Mammary epithelial cell (primary cell): ENCODE measurements at places on chromosomes 2 and 18.

- no peak for DNase-seq
These were observed 19.9 kb upstream of the INHBB start for GRCh38 chr2:120326066-120326465.

- DNase-seq: no peak
These were observed 53.7 kb upstream of the MGAT5 start for GRCh38 chr2:134200036-134200618.

- DNase-seq: no peak
These were observed 15.2 kb upstream of the SCLY start for GRCh38 chr2:238045575-238045974.

- no peak for DNase-seq
These were observed 7.4 kb upstream of the EXOC6B start for GRCh38 chr2:72833084-72833714.

DNA sequence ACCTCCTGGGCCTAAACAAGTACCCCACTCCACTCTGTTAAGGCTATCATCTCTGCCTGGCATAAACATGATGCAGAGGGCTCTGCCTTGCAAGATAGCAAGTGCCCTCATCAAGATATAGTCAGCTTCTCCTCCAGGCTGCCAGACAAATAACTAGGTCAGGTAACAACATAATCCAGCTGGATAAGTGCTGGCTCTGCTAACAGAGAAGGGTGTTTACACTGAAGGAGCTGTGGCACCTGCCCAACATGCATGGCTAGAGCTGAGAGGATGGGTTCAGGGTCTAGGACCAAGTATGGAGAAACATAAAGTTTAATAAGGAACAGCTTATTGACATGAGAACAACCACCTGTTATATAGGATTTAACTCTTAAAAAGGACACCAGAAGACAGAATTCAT, 42.8 kb downstream of the DLGAP1 start:
- DNase-seq: no peak

DNA sequence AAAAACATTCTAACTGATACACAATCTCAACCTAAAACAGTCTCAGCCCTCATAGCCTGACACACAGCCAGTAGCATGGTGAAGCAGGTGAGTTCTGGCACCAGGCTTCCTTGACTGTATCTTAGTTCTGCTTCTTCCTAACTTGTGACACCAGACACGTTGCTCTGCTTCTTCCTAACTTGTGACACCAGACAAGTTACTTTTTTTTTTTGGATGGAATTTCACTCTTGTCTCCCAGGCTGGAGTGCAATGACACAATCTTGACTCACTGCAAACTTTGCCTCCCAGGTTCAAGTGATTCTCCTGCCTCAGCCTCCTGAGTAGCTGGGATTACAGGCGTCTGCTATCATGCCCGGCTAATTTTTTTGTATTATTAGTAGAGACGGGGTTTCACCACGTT, 6.7 kb upstream of the ATG16L1 start:
- peak; percentile 66 for DNase-seq

GRCh38 chr18:55354795-55355194, 233.2 kb downstream of the TCF4 start:
- no peak for DNase-seq

DNA sequence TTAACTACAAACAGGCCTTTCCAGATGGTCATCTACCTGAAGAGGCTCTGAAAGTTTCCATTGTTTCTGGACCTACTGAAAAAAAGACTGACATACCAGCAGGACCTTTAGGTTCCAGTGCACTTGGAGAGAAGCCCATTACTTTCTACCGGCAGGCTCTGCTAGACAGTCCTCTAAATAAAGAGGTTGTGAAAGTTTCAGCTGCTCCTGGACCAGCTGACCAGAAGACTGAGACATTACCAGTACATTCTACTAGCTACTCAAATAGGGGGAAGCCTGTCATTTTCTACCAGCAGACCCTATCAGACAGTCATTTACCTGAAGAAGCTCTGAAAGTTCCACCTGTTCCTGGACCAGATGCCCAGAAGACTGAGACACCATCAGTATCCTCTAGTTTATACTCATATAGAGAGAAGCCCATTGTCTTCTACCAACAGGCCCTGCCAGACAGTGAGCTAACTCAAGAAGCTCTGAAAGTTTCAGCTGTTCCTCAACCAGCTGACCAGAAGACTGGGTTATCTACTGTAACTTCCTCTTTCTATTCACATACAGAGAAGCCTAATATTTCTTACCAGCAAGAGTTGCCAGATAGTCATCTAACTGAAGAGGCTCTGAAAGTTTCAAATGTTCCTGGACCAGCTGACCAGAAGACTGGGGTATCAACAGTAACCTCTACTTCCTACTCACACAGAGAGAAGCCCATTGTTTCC, 65.8 kb downstream of the ALMS1 start:
- DNase-seq: no peak

GRCh38 chr18:8626414-8627106, 17.3 kb downstream of the RAB12 start:
- DNase-seq: no peak

DNA sequence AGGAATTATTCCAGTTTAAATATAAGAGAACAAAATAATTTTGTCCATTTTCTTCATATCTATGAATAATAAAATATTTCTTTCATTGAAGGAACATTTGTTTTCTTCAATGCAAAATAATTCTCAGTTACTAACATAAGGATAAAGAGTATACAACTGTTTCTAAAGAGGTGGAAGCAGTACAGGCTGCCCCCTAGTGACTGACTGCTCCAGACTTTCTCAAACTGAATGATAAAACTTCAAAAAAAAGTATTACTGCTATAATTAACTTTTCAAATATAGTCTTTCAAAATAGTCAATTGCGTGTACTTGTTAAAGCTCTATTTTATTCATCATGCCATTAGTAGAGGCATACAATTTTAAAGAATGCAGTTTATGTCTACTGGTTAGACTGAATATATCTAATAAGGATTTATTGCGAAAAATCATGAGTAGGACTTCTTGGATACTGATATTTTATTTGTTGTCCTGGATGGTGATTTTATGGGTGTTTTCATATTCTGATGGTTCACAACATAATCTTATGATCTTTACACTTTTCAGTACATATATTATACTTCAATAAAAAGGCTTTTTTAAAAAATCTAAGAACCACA, 100.1 kb downstream of the WDPCP start:
- peak; percentile 6 for DNase-seq

DNA sequence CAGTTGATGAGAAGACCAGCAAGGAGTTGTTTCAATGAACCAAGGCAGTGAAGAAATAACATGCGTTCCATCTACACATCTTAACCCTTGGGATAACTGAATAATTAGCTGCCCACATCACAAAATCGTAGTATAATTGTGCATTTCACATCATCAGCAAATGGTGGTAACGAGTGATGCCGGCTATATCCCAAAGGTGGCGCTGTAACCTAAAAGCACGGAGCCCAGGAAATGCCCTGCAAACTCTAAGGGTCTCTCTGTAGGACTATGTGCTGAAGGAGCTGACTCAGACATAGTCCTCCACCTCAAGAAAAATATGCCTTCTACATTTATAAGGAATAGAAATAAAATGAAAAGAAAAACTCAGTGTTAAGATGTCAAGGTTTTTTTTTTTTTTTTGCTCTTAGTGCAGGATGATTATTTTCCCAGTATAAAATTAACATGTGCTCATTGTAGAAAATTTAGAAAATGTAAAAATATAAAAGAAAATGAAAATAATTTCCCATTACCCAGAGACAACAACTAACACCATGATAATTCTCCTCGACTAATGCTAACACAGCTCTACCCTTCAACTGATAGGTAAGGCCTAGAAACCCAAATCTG, 23.1 kb upstream of the DSG3 start:
- DNase-seq: peak; percentile 31

DNA sequence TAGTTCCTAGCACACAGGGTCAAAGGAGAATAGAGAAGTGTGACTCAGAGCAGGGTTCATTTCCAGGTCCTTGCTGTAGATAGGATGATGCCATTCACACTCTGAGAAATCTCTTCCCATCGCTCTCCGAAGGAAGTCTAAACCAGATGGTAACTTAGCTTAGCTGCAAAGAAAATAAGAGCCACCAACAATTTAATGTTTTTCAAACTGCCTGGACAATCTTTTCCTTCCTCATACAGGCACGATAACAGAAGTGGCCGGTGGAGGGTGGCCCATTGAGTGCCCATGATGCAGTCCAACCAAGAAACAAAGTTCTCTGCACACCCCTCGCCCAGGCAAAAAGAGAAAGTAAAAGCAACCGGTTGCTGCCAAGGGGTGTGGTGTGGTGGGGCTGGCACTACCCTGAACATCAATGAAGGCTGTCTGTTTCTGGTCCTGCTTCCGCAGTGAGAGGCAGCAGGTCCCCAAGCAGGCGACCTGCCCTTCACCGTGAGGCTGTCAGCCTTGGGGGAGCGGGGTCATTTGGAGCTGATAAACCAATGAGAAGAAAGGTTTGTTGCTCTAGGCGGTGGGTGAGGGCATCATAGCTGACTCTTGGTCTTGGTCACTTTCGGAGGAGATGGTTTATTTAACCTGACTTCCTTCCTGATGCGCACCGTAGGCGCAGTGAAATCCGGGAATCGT, 105.6 kb upstream of the CD302 start:
- DNase-seq: no peak

DNA sequence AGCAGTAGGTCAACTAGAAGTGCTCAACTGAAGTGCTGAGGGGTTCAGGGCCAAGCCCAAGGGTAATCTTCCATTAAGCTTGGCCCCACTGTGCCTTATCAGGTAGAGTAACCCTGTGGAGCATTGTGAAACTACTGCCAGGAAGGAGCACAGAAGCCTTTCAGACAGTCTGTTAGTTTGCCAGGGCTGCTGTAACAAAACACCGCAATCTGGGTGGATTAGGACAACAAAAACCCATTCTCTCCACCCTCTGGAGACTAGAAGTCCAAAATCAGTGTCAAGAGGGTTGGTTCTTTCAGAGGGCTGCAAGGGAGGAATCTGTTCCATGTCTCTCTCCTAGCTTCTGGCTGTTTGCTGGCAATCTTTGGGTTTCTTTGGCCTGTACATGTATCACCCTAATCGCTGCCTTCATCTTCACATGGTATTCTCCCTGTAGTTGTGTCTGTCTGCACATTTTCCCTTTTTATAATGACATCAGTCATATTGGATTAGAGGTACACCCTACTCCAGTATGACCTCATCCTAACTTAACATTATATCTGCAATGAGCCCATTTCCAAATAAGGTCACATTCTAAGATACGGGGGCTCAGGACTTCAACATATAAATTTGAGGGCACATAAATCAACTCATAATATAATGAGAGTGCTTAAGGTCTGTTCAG, 21.2 kb downstream of the VIT start:
- no peak for DNase-seq

GRCh38 chr2:239236808-239237205, 164.0 kb downstream of the HDAC4 start:
- DNase-seq: no peak

- no peak for DNase-seq
These were observed 123.6 kb upstream of the CDCA7 start for GRCh38 chr2:173231042-173231441.

GRCh38 chr18:37552286-37552685, 13.3 kb downstream of the CELF4 start:
- no peak for DNase-seq

DNA sequence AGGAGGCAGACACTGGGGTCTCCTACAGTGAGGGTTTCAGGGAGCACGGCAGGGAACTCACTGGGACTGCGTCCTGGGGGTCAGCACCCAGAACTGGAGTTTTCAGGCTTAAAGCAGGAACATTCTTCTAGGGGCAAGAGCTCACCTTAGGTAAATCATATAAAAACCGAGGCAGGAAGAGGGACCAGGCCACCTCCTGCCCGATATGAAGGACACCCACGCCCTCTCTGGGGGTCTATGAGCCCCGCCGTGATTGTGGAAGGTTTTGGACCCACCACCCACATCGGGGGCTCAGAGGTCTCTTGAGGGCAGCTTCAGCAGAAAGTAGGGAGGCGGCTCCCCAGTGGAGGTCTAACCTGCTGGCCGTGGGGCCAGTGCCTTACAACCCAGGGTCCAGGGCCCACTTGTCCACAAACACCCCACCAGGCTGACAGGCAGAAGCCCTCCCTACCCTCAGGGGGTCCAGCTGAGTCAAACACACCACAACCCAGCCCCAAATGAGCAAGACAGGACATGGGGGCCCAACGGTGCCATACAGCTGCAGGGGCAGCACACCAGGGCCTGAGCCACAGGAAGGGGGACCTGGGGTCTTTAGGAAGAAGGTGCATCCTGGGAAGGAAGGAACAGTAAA, 25.3 kb downstream of the CROCC2 start:
- no peak for DNase-seq

- peak; percentile 73 for DNase-seq
These were observed 98.9 kb upstream of the EPAS1 start for GRCh38 chr2:46198164-46198883.

GRCh38 chr2:21779786-21780185, 656.0 kb downstream of the TDRD15 start:
- DNase-seq: no peak

GRCh38 chr2:86371527-86371926, 34.1 kb upstream of the REEP1 start:
- DNase-seq: no peak

DNA sequence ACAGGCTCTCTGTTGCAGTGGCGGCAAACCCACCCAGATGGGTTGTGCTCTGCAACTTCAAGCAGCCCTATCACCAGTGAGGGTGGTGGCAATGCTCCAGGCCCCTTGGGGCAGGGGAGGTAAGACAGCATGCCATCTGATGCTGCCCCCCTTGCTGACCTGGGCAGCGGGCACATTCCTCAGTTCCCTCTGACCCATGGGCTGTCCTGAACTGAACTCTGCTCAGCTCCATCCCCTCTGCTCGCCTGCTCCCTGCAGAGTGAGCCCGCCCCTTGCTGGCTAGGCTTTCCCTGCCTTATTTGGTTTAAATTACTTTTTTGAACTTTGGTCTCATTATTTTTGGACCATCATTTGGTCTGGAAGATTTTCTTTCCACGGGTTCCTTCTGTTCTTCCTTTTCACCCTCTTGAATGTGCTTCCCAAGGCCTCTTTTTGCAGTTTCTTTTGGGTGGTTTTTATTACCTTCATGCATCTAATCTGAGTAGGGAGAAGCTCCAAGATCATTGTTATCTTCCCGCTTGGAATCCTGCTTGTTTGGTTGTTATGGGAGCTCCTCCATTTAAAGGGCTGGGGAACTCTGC, 565.4 kb downstream of the TNS1 start:
- DNase-seq: no peak

- DNase-seq: peak; percentile 95
These were observed 25.5 kb downstream of the ZC3H8 start for GRCh38 chr2:112229348-112229747.

- peak; percentile 20 for DNase-seq
These were observed 166.9 kb downstream of the MSH2 start for GRCh38 chr2:47569658-47570475.

DNA sequence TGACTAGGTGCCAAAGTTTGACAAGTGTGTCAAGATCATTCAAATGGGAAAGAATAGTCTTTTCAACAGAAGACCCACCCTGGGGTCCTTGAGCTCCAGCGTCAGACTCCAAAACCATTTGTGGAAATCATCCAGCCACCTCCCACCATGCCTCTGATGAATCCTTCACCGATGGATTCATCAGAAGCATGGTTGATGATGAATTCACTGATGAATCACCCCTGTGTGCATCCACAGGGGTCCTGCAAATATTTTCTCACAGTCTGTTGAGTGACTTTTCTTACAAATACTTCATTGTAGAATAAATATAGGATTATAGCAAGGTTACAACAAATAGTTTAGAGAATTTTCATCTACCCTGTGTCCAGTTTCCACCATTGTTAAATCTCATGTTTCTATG, 4.3 kb downstream of the UGT1A9 start:
- no peak for DNase-seq
